NCI-H1694 (cell line): ENCODE measurements at places on chromosomes 2 and 18.

DNA sequence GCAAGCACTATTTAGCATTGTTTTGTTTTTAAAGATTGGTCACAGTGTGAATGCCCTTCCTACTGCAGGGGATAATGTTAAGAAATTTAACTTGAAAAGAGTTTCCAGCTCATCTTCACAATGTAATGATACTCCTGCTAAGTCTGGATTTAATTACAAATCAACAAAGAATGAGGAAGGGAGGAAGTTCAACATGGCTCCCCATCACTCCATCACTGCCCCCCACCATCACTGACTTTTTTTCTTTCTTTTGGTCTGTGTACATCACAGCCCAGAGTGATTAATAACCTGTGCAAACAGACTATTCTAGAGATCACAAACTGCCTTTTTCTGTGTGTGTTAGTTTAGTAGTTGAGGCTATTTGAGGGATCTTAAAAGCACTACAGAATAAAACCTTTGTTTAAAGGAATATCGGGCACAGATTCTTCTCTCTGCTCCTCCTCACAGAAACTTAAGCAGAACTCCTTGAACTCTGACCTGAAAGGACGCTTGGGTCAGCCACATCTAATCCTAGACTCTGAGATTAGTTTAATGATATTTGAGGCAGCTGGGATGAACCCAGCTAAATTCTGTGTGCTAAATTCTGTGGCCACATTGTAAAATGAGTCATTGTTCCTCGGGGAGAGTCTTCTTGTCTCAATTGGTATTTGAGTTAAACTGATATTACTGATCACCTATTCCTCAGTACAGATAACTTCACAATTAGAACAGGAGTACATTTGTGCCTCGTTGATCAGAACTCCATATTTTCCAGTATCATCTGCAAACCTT, 47.8 kb downstream of the SATB2 start:
- DNase-seq: no peak

- no peak for DNase-seq
These were observed 48.2 kb downstream of the HAUS1 start for GRCh38 chr18:46152436-46152807.

DNA sequence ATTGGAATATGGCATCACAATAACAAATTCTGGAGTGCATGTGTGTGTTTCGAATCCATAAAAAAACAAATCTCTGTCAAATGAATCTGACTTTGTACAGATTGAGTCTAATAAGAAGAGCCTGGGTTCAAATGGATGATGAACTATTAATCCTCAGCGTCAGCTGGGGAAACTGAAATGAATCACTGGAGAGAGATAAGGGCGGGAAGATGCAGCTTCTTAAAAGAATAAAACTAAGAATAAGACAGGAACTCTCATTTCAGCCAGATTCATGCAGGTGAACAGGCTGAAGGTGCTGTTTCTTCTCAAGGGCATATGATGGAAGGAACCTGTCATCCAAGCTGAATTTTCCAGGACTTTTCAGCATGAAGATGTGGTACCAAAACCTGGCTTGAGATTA, 202.6 kb upstream of the TRIB2 start:
- no peak for DNase-seq

DNA sequence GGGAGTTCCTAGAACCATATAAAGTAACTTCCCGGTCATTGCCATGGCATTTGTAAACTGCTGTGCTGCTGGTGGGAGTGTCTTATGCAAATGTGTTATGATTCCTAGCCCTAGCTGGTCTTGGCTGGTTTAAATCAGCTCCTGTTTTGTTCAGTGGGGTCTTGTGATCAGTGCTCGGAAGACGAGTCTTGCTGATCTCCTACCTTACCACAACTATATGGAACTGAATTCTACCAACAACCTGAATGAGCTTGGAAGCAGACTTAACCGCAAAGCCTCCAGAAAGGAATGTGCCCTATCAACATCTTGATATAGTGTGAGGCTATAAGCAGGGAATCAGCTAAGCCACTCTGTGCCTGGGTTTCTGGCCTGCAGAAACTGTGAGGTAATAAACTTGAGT, 33.5 kb downstream of the POLE4 start:
- DNase-seq: no peak

DNA sequence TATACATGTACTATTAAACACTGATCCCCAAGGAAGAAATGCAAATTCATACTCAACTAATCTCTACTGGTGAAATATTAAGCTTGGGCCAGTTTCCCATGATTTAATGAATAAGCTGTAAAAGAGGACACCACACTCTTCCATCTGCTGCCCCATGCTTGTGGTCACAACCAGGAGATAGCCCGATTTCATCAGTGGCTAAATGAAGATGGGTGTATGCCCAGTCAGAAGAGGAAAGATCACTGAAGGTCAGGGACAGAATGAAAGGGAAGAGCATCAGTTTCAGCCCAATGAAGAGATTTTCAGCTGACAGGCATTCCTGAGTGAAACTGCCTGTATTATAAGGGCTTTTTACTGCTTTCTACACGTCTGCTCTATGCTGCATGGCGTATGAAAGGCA, 103.5 kb downstream of the KCNS3 start:
- DNase-seq: no peak

DNA sequence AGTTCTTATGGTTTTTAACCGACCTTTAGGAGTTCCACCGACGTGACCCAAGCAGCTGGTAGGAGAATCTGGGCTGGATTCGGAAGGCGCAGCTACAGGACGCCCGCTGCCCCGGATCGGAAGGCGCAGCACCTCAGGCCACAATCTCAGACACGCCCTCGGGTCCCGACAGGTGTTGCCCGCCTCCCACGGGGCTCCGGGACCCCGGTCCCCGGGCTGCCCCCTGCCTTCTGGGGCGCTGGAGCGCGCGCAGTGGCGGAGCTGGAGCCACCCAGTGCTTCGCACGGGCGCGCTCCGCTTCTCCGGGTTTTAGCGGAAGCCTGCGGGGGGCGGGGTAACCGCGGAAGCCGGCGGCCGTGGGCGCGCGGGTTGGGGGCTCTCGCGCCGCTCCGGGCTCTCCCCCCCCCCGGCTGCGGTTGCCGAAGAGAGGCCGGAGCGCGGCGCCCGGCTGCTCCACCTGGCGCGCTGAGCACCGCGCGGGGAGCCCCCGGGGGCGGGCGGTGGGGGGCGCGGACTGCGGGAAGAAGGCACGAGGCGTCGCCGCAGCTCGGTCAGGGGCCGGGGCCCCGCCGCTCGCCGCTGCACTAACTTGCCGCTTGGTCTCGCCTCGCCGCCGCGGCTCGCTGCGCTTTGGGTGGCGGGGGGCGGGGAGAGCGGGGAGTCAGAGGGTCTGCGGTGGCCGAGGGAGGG, 718.8 kb downstream of the DPP10 start:
- peak; percentile 19 for DNase-seq

DNA sequence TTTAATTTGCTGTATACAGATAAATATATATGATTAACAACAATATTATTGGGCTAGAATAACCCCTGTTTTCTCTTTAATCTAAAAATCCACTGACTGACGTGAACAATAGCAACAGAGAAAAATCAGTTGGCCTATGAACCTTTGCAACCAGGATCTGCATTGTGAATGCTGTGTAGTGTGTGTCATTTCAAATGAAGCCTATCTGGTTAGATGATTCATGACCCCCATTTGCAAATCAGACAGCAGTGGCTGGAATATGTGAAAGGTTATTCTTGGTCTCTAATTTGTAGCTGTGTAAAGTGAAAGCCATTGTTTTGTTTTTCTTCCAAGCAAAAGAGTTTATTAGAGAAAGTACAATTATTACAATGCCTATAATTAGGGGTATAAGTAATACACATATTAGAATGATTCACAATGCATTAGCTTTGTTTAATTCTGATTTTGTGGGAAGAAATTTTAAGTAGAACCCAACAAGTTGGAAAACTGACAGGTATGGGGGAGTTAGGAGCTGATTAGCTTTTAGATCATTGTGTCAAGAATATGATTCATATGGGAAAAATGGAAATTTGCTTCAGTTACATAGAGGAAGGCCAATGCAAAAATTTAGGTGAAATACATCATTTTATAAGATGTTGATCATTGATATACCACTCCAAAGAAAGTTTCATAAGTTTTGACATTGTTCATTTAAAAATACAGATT, 1362.2 kb upstream of the TMEFF2 start:
- DNase-seq: no peak

DNA sequence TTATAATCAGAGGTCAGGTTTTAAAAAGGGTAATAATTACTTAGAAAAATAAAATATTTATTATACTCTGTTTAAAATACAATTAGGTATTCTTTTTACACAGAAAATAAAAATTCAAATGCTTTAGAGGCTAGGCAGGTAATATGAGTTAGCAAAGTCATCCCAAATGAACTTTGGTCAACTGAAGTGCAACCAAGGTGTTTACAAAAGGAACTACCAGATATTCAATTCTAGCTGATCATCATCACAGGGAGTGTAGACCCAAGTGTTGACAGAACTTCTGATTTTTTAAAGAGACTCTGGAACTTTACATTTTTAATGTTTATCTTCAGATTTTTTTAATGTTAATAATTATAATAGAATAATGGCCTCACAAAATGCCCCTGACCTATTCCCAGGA, 59.3 kb upstream of the COL5A2 start:
- DNase-seq: no peak

- no peak for DNase-seq
These were observed 14.3 kb downstream of the PPP3R1 start for GRCh38 chr2:68237976-68238580.

DNA sequence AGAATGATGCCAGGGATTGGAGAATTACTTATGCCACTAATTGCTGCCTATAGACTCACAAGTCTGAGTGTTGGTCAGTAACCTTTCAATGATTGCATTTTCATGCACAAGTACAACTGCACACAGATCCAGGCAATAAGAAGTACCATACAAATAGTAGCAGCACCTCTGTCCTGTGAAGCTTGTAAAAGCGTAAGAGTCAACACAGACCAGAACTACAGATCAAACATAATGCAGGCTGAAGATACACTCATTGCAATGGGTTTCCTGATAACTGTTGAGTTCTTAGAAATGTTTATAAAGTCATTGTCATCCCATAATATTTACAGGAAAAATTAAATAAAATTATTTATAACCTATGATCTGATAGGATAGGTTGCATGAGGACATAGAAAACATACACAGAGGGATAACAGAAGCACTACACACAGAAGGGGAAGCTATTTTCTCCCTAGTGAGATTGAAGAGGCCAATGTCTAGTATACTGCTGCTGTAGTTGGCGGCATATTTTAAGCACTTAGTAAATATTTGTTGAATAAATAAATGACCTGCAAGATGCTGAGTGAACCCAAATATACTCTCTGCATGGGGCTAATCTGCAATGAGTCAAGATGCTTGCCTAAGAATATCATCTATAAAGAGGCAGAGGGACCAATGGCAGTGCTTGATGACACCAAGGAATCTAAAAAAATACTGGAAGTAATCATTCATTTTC, 5.7 kb upstream of the PIK3C3 start:
- DNase-seq: no peak

- DNase-seq: no peak
These were observed 39.8 kb upstream of the SPTBN1 start for GRCh38 chr2:54416166-54416813.

- DNase-seq: no peak
These were observed 226.8 kb upstream of the CHST9 start for GRCh38 chr18:27411911-27412310.

GRCh38 chr2:1721706-1722646, 22.3 kb downstream of the PXDN start:
- no peak for DNase-seq

DNA sequence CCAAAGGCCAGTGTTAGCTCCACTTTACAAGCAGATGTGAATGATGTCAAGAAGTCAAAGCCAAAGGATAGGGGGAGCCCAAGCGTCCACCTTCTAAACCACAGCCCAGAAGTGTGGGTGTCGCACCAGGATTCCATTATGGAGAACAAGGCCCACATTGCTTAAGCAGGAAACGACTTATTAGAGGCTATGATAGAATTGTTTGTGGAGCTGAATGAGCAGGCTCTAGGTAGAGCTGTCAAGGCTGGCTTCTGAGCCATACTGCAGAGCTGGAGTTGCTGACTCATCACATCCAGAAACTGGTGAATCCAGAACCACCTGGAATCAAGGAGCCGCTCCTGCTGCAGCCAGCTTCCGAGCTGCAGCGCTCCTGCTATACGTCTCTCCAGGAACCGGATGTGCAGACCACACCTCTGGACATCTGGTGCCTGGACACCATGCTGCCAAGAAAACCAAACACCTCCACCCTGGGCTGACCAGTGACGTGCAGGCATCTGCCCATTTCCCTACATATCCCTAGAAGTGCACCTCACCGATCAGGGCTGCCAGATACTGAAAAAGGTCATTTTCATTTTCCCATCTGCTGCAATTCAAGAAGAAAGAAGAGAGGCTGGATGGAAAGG, 6.2 kb upstream of the TWIST2 start:
- no peak for DNase-seq

- DNase-seq: peak; percentile 30
These were observed 2.5 kb downstream of the KLF7 start for GRCh38 chr2:207163053-207163755.

DNA sequence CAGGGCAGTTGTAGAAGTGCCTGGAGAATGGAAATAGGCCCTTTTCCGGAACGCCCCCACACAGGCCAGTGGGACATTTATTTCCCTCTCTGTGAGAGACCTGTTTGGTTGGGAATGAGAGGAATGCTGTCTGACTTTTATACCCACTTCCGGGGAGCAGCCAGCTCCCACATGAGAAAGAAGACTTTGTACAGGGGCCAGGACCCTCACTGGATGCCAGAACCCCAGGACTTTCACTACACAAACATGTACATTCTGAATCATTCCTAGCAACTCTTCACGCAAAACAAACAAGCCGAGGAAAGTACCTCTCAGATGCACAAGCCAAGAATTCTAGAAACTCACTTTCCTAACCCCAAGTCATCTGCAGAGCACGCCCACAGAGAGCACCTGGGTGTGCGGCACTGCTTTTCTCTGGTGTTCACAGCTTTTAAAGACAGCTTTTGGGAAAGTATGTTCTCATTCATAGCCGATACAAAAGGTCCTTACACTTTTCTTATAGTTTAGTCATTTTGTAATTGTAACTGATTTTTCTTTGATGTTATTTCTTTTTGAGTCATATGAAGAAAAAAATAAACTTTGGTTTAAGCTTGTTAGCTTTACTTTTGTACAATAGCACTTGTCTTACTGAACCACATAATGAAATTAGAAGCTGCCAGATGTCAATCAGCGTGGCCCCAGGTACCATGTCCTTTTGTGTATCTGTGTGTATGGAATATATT, 856.1 kb upstream of the ID2 start:
- DNase-seq: no peak

- no peak for DNase-seq
These were observed 269.8 kb downstream of the KLHL29 start for GRCh38 chr2:23654756-23655155.

DNA sequence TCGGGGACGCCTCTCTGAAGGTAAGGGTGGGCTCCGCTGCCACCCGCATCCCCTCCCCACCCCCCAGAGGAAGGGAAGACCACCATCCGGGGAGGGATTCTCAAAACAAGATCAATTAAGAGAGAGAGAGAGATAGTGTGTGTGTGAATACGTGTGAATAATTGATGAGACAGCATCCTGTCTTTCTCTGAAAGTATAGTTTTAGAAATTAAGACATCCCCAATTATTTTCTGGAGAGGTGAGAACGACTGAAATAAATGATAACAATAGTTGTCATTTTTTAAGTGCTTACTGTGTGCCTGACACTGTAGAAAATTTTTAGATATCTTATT, 751 bp downstream of the IL18R1 start:
- no peak for DNase-seq
